ENCODE measurements at places on chromosomes 3 and 15.

DNA sequence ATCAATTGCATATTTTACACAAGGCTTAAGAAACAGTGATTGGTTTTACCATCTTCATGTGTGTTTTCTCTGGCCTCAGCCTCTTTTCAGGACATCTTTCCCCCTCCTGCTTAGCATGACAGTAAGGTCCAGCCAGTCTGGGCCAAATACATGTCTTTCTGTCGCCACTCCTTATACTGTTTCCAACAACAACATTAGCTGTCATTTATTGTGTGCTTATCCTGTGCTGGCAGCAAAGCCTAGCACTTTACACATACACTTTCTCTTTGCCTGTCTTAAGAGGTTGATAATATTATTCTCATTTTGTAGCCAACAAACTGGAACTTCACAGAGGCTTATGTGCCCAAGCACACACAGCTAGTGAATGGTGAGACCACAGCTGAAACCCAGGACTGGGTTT is 37.8 kb downstream of the B3GALNT1 start:
- no peak for DNase-seq

DNA sequence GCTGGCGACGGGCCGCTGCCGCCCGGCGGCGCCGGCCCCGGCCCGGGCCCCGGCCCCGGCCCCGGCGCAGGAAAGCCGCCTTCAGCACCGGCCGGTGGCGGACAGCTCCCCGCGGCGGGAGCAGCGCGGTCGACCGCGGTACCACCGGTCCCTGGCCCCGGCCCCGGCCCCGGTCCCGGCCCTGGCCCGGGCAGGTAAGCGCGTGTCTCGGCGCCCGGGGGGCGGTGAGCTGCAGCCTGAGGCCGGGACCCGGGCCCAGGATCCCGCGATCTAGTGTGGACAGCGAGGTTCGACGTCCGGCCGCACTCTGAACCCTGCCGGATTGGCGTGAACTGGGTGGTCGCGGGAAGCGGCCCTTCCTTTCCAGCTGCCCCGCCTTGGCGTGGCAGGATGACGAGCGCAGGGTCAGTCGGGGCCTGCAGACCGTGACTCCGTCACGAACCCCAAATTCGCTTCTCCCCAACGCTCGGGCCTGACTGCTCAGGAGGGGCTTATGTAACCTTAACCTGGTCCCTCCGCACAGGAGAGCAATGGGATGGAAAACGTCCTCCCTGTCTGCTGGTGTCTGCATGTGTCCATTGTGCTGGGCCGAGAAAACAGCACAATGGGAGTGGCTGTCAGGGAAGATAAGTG is 472 bp downstream of the BSN start:
- DNase-seq: peak; percentile 50

DNA sequence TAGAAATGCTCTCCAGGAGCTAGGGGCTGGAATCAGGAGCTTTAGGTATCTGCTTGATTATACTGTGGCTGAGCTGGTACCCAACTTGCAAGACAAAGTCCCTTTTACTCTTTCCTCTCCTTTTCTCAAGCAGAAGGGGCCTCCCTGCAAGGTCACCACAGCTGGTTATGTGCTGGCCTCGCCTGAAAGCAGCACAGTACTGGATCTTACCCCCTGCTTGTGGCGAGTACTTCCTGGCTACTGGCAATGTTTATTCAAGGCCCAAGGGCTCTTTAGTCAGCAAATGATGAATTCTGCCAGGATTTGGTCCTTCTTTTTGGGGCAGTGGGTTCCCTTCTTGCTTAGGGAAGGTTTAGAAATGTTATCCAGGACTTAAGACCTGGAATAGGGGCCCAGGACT is 234.6 kb downstream of the RAP2B start:
- no peak for DNase-seq

DNA sequence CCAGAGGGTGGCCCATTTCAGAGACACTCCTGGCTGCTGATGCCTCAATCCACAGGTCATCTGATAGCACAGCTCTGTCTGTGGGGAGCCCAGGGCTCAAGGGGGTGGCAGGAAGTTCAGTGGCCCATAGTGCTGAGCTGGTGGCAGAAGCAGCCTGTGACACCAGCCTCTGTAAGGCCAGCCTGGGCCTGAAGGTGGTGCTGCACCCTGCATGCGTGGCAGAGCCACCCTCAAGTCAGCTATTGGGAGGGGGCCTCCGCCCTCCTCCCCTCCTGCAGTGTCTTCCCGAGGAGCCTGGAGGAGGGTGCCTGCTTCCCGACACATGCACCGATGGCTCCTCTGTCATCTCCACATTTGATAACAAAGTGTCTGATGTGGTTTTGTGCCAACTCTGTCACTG is 3.0 kb downstream of the PLA1A start:
- DNase-seq: peak; percentile 54

DNA sequence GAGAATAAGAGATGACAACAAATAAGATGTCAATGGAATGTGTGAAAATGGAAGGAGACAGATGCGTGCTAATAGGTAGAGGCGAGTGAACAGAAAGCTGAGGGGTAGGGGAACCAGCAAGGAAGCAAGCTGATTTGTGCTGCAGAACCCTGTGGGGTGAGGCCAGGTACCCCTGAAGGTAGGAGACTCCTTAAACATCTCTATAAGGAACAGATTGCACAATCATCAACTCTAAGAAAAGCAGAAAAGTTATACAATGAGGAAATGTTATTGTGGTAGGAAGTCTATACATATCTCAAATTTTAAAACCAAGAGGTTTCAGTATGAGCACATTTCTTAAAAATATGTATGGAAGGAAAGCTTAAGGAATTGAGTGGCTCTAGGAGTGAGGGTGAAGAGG is 315.0 kb upstream of the TPM1 start:
- no peak for DNase-seq

GRCh38 chr3:185365291-185366073 is 2.5 kb downstream of the MAP3K13 start:
- no peak for DNase-seq

- peak; percentile 70 for DNase-seq
Measured at GRCh38 chr3:125374501-125374995, 577 bp downstream of the ZNF148 start.

DNA sequence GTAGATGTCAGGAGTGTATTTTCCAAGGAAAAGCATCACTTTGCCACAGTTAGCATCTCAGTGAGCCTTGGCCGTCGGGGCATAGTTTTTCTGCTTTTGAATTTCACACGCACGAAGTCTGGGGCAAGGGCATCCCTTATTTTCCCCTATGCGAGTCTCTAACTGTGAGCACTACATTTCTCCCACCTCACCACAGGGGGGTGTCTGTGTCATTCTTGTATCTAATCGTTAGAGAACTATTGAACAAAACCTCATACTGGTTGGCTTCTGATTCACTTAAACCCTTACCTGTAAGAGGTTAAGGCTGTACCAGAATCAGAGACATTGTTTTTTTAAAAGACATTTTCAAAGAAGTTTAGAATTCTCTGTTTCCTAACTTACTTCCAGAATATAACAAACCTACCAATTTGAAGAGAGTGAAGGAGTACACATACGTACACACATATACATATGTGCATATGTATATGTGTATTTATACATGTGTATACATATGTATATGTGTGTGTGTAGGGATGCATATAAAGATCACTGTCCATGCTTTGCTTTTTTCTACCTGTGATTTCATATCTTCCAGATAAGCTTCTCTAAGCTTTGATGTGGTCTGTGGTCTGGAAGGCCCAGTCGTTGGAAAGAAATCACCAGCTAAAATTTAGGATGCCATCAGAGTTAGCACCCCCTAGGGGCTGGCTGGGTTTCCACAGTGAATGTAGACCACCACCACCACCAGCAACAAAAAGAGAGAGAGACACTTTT is 49.4 kb downstream of the MYZAP start:
- DNase-seq: peak; percentile 34
